ENCODE measurements at places on chromosomes 3 and 15.
A peak's percentile ranks its signal among the peaks of the same experiment; 100 is the strongest.

DNA sequence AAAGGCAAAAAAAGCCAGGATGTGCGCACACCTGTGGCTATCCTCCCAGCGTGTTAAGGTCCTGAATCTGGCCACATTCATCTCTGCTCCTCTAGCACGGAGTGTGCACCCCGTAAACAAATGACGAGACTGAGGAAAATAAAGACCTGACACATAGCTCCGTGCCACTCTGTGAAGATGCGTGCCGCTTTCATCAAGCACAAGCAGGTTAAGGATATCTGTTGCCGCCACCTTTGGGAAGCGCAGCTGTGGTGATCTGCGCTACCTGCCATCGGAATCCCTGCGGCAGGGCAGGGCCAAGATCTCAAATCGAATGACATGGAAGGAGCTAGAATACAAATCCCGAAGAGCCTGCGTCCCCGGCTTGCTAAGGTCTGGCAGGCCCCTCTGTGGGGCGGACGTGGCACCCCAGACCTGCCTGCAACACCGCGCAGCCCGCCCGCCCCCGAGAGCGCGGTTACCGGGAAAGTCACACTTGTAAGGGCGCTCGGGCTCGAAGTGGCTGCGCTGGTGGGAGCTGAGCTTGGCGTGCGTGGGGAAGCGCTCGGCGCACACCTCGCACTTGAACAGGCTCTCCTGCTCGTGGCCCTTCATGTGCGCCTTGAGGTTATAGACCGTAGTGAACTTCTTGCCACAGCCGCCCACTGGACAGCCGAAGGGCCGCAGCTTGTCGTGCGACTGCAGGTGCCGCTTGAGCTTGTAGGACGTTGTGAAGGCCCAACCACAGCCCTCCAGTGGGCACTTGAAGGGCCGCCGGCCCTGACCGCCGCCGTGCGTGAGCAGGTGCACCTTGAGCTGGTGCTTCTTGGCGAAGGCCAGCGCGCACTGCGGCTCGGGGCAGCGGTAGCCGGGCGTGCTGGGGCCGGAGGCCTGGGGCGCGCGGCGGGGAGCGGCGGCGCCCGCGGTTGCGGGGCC is 936 bp downstream of the ZXDC start:
- peak; percentile 82 for DNase-seq

GRCh38 chr3:31086698-31087097 is 192.2 kb upstream of the GADL1 start:
- no peak for DNase-seq

DNA sequence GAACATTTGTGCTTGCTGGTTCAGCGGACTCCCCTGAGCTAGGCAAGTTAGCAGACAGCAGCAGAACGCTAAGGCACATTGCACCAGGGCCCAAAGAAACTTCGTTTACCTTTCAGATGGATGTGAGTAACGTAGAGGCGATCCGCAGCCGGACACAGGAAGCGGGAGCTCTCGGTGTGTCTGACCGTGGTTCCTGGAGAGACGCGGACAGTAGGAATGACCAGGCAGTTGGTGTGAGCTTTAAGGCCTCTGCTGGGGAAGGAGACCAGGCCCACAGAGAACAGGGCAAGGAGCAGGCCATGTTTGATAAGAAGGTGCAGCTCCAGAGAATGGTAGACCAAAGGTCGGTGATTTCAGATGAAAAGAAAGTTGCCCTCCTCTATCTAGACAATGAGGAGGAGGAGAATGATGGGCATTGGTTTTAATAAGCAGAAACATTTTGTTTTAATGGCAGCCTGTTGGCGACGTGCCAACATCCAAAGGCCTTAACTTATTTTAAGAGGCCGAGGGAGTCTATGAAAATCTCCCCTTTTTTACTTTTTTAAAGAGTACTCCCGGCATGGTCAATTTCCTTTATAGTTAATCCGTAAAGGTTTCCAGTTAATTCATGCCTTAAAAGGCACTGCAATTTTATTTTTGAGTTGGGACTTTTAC is 27.9 kb downstream of the SYNM start:
- DNase-seq, result no peak

DNA sequence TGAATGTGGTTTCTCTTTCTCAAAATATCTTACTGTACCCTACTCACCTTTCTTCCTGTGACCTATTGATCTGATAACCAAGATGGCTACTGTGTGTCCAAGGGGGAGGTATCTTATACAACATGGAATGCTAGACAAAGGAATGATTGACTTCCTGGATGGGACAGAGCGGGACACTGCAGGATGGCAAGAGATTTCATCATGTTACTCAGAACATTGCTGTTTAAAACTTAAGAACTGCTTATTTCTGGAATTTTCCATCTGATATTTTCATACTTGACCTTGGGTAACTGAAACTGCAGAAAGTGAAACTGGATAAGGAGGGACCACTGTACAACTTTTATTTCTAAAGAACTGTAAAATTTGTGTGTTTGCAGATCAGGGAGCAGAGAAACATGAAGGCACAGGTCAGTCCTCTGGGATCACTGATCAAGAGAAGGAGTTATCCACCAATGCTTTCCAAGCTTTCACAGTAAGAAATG is 18.5 kb downstream of the CNOT10 start:
- no peak for DNase-seq

GRCh38 chr3:193942516-193943055 is 193.4 kb upstream of the HES1 start:
- DNase-seq, result no peak

GRCh38 chr15:88344786-88345185 is 88.2 kb upstream of the NTRK3 start:
- no peak for DNase-seq

DNA sequence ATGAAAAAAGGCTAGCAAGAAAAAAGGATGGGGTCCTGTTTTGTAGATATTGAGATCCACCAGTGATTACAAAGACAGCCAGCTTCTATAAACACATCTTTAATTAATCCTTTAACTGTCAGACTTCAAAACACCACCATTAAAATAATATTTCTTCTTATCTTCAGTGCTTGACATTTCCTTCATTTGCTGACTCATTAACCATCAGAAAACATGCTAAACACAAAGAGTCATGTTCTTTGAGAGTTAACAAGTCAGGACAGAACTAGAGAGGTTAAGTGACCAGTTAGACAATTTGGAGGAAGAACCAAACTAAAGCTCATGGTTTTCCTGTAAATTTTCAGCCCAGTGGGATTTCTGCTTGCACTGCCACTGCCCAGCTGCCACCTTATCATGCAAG is 111.4 kb downstream of the MEIS2 start:
- no peak for DNase-seq

DNA sequence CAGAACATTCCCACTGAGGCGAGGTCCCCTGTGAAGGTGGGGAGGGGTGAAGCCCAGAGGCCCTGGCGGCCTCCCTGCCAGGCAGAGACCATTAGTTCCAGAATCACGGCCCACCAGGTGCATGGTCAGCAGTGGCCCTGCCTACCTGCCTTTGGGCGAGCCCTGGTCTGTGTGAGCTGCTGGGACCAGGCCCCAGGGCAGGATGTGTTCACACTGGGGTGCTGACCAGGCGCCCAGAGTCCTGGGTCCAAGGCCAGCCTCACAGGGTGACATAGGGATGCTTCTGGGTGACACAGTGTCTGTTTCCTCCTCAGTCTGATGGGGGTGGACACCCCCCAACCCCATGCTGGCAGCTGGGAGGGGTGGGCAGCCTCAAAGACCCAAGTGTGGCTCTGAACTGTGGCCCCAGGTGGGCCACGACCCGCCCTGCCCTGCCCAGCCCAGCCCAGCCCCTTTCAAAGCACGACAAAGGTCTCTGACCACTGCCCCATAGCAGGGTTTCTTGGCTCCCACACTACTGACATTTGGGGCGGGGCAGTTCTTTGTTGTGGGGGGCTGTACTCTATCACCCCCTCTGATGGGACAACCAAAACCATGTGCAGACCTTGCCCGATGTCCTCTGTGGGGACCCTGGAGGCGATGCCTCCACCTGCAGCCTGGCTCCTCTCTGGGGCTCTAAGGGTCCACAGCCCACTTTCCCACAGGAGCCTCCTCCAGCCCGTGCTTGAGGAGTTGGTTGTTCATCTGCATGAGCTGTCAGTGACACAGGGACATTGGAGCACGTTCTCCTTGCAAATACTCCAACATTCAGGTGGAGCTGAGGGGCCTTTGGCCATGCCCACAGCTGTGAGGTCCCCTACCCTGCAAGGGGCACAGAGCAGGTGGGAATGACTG is 44.8 kb upstream of the SLC41A3 start:
- peak; percentile 65 for DNase-seq

- no peak for DNase-seq
Measured at GRCh38 chr3:114393367-114394072, 99.7 kb downstream of the TIGIT start.

DNA sequence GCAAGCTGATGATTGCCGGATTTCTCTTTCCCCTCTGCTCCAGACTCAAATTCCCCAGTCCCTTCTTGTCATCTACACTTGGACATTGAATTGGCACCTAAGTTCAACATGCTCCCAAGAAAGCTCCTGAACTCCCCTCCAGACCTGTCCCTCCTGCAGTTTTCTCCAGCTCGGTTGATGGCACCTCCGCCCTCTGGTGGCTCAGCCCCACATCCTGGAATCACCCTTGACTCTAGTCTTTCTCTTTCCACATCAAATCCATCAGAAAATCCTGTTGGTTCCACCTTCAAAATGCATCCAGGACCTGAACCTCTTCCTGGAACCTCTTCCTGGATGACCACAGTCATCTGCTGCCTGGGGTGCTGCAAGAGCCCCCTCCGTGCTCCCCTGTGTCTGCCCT is 60.1 kb downstream of the RASGRF1 start:
- no peak for DNase-seq

- no peak for DNase-seq
Measured at GRCh38 chr15:72616491-72617210, 37.8 kb upstream of the GOLGA6B start.

DNA sequence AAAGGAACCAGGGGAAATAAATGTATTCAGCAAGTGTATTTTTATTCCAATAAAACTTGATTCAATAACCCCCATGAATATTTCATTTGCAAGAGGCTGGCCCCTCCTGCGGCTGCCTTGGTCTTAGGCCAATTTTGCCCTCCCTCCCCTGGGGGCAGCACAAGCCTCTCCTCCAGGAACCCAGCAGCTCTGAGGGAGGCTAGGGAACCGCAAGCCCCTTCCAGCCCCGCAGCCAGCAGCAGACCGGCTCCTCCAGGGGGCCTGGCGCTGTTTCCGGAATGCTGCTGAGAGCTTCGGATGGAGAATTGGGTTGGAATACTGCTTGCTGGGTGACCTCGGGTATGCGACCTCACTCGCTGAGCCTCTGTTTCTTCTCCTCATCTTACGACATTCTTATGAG is 150.1 kb downstream of the RAB11A start:
- no peak for DNase-seq

DNA sequence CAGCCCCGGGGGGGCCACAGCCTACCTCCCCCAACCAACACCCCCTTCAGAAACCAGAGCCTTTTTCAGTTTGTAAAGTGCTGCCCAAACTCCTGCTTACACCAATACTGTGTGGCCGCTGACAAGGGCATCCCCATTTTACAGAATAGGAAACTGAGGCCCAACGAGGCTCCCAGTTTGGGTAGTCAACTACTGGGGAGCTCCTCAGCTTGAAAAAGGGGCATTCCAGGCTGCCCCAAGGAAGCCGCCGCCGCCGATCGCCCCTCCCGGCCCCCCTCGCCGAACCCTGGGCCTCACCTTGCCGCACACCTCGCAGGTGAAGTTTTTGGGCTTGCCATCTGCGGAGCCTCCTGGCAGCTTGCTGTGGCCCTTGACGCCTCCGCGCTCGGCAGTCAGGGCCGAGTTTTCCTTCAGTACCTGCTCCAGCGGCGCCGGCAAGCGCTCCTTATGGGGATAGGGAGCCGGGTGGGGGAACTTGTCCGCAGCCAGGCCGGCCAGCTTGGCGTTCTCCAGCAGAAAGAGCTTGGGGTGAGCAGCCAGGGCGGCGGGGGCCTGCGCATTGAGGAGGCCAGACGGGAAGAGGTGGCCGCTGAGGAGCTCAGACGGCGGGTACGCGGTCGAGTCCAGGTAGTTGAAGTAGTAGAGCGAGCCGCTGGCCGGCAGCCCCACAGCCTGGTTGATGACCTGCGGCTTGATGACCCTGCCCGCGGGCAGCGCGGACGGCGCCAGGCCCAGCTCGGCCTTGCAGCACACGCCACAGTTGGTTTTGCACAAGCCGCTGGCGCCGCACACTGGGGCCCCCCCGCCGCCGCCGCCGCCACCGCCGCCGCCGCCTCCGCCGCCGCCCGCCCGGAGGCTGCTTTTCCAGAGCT is 1.4 kb downstream of the FEZF2 start:
- no peak for DNase-seq

DNA sequence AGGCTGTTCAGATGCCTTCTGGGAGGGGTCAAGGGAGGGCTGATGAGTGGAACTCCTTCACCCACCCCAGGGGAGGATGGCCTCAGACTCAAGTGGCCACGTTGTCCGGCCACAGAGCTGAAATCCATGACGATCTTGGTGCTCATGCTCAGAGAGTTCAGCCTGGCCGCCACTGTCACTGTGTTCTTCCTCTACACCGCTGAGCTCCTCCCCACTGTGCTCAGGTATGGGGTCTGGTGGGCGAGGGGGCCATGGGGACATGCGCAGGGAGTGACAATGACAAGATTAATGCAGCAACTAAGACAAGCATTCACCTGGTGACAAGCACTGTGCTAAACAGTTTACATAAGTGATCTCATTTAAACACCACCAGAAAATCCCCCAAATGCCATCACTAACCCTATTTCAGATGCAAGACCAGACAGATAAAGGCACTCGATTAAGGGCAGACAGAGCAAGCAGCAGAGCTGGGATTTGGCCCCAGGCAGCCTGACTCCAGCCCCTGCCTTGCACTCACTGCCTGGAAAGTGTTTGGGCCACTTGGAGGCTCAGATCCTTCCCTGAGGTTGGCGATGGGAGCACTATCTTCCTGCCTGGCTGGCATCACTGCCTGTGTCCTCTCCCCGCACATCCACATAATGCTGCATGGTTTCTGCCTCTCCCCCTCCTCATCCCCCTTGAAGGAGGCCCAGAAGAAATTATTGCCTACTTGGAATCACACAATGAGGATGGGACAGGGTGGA is 30.9 kb upstream of the XYLB start:
- no peak for DNase-seq

DNA sequence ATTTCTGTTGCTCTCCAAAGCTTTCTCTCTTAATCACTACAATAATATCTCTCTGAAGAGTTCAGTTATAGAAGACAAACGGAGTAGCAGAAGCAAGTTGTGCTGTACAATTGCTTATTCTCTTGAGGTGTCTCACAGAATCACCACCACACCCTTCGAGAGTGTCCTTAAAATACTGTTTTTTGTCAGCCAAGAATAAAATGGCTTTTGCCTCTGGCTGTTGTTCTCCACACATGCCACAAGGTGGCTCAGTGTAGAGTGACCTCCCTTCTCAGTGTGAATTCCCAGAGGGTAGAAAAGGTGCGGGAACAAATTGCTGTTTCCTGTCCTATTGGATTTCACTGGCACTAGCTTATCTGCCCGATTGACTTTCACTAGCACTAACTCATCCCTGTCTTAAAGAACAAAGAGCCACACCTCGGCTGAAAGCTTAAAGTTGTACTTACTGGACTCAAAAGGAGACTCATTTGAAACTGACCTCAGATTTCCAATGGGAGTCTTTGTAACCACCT is 134.2 kb upstream of the SATB1 start:
- DNase-seq, result no peak

- no peak for DNase-seq
Measured at GRCh38 chr3:128591738-128592426, 58.7 kb downstream of the RPN1 start.
